ENCODE measurements at places on chromosomes 16 and 17.
A peak's percentile ranks its signal among the peaks of the same experiment; 100 is the strongest.

- peak; percentile 87 for DNase-seq
Measured at GRCh38 chr17:38584350-38584925, 21.3 kb downstream of the SRCIN1 start.

- no peak for DNase-seq
Measured at GRCh38 chr17:9900044-9900594, 5.0 kb downstream of the RCVRN start.

DNA sequence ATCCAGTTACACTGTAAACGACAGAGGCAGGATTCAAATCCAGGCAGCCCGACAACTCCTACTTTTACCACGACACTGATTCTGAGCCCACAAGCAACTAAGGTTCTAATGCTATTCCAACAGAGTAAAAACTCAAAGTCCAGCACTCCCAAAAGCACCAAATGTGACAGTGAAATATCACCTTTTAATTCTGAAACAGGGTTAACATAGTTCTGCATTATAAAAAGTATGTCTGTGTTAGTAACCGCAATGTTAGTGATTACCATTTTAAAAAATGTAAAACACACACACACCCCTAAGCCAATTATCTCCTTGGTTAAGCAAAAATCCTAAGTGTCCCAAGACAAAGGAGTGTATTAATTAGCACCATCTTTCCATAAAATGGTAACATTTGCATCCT lies 19.7 kb downstream of the HELZ start:
- DNase-seq = no peak

DNA sequence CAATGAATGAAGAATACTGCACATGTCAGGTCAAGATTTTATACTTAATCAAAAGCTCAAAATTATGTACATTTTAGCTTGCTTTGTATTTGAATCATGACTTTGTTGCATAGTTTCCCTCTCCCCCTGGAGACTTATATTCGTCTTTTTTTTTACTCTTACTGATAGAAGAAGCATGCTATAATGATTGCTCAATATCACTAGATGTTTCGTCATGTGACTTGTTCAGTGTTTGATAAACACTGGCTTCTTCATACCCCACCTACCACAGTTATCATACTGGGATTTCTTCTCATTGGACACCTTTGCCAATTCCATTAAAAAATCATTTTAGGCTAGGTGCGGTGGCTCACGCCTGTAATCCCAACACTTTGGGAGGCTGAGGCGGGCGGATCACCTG lies 148.7 kb downstream of the FTO start:
- DNase-seq = no peak

GRCh38 chr17:56603486-56604238 lies 10.2 kb downstream of the NOG start:
- no peak for DNase-seq

- no peak for DNase-seq
Measured at GRCh38 chr17:79546386-79546785, 64.5 kb downstream of the RBFOX3 start.

DNA sequence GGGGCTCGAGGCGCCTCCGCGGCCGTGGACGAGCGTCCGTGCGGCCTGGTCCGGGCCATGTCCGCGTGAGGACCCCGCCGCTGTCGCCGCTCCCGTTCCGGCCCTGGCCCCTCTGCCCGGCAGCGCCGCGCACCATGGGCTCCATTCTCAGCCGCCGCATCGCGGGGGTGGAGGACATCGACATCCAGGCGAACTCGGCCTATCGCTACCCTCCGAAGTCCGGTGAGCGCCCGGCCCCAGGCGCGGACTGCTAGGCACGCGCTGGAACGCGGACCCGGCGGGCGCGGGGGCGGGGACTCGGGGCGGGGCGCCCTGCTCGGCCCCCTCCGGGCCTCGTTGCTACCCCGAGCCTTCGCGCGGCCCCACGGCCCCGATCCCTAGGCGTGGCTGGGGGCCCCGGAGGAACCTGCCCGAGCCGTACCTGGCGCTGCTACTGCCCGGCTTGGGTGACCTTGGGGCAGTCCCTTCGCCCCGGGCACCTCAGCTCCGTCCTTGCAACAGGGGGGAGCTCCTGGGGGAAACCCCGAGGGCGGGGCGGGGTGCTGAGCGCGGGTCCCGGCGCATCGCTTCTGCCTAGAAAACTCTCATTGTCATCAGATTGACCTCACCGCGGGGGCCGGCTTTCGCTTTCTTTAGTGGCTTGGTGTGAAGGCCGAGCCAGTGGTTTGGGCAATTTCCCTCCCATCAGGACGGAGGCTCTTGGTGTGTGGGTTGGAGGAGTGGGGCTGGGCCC lies 367 bp downstream of the MGRN1 start:
- DNase-seq = peak; percentile 67

DNA sequence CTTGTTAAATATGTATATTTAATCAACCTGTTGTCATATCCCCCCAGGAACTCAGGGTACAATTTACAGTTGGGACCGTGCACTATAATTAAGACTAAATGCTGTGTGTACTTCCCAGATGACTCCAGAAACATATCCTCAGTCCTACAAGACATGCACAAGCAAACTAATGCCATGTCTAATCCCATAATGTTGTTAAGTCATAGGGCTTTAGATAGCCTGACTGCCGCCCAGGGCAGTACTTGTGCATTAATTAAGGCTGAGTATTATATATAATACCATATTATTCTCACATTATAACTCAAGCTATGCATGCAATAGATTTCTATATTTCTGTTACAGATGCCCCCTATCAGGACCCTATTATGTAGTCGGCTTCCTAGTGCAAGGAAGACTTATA lies 20.1 kb upstream of the CPHXL start:
- DNase-seq = no peak

DNA sequence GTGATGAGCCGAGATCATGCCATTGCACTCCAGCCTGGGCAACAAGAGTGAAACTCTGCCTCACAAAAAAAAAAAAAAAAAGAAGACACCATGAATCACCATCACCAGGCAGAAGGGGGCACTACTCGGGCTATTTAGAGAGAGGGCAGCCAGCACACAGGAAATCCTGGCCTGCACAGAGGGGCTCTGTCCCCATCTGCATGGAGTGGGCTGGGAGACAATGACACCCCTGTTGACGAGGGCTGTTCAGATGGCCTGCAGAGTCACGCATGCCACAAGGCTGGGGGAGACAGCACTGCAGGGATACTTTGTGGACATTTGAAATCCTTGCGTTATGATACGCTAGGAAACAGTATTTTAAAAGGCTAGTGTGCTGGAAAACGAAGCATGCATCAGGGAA lies 48.3 kb downstream of the CUEDC1 start:
- no peak for DNase-seq

DNA sequence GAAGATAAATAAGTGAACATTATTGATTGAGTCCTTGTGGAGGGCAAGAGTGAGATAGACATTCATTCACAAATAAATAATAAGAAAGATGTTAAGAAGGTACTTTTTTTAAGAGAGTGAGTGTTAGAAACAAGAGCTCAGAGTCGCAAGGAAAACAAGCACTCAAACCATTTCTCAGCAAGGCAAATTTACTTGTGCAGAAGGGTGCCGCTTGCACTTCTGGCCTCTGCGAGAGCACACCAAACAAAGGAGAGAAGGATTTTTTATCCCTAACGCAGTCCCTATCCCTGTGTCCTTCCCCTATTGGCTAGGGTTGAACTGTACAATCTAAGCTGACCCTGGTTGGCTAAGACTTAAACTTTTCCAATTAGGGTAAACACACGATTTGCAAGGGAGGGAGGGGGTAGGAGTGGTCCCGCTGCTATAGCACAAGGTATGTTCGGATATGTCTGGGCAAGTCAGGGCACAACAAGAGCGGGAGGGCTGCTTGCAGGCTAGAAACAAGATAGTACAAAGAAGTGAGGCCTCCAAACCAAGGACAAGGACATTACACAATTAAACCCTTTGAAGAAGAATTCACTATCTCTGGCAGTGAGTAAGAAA lies 156.2 kb downstream of the PPM1E start:
- DNase-seq = no peak

DNA sequence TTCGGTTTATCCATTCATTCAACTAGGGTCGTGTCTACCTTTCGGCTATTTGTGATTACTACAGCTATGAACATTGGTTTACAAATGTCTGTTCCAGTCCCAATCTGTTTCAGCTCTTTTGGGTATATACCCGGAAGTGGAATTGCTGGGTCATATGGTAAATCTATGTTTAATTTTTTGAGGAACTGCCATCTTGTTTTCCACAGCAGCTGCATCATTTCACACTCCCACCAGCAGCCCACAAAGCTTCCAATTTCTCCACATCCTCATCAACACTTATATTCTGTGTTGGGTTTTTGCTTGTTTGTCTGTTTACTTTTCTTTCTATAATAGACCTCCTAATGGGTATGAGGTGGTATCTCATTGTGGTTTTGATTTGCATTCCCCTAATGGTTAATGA lies 48.7 kb upstream of the GINS3 start:
- DNase-seq = no peak

DNA sequence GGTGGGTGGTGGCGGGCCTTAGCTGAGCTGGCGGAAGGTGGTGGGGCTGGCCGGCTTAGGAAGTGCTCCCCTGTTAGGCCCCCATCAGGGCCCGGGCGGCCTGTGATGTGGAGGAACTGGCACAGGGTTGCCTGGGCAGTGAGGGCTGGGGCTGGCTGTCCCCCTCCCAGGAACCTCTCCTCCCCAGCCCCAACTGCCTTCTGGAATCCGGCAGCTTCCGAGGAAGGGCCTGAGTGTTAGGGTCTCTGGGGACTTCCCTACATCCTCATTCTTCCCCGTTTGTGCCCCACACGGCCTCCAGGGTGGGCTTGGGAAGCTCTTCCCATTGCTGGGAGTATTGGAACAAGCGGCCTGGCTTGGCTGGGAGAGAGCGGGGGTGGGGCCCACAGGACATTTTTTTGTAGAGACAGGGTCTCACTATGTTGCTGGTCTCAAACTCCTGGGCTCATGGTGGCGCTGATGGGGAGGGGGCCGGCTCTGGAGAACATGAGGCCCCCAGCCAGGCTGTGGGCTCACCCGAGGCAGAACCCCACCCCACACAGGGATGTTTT lies 89.9 kb upstream of the CIBAR2 start:
- DNase-seq = no peak

DNA sequence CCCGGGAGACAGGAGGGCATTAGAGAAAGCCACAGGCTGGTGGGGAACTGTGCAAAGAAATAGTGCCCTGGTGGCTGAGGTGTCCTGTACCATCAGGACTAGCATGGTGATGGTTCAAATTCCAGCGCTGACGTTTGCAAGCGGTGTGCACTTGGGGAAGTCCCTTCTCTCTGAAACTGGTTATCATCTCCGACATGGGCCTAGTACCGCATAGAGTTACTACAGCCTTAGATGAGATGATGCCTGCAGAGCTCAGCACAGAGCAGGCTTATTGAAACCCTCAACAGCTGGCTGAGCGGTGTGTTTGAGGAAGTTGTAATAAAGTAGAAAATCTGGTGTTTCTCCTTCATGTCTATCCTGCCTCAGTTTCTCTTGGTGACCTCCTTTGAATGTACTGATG lies 136.7 kb upstream of the WSCD1 start:
- no peak for DNase-seq

GRCh38 chr16:14347706-14348105 lies 276.6 kb downstream of the MRTFB start:
- no peak for DNase-seq

DNA sequence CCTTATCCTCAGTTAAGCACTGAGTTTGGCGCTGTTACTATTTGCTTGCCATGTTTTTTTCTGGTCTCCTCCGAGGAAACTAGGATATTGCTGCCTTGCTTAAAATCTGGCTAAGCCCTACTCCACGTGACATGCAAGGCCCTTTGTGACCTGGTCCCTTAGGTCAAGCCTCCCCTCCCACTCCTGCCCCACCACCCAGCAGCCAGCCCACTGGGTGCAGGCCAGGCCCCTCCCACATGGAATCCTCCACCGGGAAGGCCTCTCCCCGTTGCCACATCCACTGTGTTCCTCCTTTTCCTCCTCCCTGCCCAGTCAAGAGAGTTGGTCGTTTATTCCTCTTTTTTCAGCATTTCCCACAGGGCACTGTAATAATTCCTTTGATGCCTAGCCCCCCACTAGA lies 16.2 kb downstream of the PSMD3 start:
- no peak for DNase-seq

GRCh38 chr17:18025945-18026776 lies 12.8 kb downstream of the ATPAF2 start:
- peak; percentile 42 for DNase-seq

DNA sequence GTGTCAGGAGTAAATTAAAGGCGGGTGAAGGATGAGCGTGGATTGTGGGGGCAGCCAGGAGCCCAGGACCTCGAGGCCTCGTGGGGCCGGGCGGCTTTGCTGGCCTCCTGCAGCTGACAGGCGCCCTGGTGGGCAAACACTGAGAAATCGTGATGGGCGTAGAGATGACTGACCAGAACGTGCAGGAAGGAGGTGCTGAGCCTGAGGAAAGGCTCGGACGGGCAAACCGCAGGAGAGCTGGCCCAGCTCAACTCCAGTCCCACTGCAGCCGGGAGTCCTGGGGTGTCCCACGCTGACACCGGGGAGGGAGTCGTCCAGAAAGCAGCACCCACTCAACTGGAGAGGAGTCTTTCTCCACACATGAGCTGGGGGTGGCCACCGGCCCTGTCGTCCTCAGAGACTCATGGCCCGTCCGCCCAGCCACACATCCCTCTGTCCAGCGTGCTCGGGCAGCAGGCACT lies 36.9 kb downstream of the METRNL start:
- DNase-seq = no peak

- DNase-seq = no peak
Measured at GRCh38 chr17:52213451-52213850, 54.9 kb upstream of the CA10 start.

DNA sequence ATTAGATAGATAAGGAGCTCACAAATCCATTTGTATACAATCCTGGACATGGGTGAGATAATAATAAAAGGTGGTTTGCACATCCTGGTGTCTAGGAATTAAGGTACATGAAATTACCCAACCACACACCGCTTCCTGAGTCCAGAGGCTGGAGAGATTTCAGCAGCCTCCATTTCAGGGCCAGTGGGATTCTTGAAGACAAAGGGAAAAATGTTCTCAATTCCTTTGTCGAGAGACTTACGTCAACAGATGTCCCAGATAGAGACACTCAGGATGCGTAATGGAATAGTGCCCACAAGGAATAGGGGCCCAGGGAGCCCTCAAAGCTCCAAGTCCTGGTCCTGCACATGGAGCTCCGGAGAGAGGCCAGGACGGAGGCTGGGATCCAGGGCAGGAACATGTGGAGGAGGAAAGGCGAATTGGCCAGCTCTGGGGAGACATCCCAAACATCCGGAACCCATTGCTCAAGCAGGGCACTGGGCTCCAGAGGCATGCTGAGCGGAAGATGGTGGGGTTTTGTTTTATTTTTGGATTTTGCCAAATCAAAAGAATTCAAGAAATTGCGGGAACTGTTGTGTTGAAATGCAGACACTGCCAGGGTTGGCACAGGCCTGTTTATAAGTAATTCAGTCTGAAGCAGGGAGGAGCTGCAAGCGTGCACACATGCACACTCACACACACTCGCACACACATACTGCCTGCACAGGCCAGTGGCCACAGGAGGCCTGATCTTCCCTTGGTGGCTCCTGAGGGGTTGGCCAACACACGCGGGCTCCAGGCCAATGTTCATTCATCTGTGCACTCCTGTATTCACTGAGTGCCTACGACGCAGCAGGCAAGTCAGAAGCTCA lies 97.2 kb downstream of the NOG start:
- no peak for DNase-seq

DNA sequence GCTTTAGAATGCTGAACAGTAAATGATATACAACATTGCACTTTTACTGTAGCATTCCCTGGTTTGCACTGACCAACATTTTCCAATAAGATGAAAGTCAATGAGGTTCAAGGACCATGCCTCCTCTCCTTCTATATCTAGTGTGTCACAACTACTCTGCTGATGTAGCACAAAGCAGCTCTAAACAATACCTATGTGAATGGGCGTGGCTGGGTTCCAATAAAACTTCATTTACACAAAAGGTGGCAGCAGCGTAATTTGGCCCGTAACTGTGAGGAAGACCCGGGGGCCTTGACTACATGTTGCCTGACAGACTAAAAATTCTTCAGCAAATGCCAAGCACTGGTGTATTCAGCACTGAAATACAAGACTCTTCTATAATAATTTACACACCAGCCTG lies 6.5 kb downstream of the SRP68 start:
- DNase-seq = no peak
